ENCODE measurements at places on chromosomes 13 and 19. TPM values are rescaled to one million over a fixed set of nuclear protein-coding genes. Genes with fewer than 3 reads are reported as not detected.

CGB8 gene
- polyA plus RNA-seq, result not detected

INAFM1 gene
- 12.1 TPM for polyA plus RNA-seq

GRCh38 chr13:45434556-45435371, 16.6 kb upstream of the SLC25A30 start:
- H3K27ac ChIP-seq, result no peak overlapping the region
- H3K4me3 ChIP-seq, result no peak overlapping the region
- H3K27me3 ChIP-seq, result no peaks in the 10 kb centered on the region
- H3K36me3 ChIP-seq, result no peaks in the 10 kb centered on the region
- H3K4me1 ChIP-seq, result no peaks in the 10 kb centered on the region

DNA sequence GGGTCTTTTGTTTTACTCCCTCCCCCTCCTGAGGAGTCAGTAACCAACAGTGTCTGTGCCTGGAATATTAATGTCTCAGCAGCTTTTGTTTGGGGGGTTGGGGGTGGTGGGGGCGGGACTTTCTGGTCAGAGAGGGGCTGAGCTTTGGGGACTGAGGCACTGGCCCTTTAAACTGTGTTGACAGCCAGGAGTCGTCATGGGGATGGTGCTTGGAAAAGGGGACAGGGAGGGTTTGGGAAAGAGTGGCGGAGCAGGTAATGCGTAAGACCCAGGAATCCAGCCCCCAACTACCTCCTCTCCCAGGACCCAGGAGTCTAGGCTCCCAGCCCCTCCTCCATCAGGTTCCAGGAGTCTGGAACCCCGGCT, 5.2 kb downstream of the CADM4 start:
- peak; percentile 41 for DNase-seq
- no peak overlapping the region for H3K27ac ChIP-seq
- no peak overlapping the region for H3K4me3 ChIP-seq
- peaks cover 11% of the 10 kb centered on the region for H3K4me1 ChIP-seq
- H3K27me3 ChIP-seq, result peaks cover 17% of the 10 kb centered on the region

- DNase-seq, result peak; percentile 67
- H3K36me3 ChIP-seq, result peaks cover 12% of the 10 kb centered on the region
- peak overlapping the region; percentile 94 for H3K4me3 ChIP-seq
- H3K4me1 ChIP-seq, result peaks cover 7% of the 10 kb centered on the region
Observed at GRCh38 chr19:1251330-1252220, 3.2 kb downstream of the MIDN start.

DNA sequence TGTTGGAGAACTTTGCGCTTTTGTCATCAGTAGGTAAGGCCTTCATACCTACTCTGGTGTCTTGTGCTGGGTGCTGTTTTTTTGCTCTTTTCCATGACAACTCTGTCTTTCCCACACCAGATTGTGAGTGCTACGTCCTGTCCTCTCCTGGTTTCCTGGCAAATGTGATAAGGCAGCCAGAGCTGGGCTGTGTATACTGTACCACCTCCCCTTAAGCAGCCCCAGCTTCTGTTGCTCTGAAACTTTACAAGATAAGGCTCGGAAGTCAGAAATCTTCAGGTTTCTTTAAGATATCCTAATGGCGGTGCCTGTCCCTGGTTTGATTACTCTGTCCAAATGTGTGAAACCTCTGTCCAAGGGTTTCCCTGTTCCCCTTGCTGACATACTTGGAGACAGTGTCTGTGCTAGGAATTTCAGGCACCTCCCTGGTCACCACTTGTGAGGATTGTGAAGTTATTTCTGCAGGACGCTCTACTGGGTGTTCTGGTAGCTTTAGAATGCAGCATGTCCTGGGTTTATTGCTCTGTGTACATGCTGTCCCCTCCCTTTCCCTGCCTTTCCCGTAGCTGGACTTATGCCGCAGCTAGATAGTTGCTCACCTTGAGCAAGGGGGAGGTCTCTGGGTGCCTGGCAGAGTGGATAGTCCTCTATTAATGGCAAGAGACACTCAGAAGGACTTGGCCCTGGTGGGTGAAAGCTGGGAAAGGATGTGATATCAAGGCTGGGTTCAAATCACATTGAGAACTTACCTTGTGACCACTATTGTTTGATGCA, 7.0 kb downstream of the ZNF749 start:
- no peak for DNase-seq
- peaks cover 22% of the 10 kb centered on the region for H3K36me3 ChIP-seq
- no peak overlapping the region for H3K4me3 ChIP-seq
- H3K27ac ChIP-seq, result no peak overlapping the region
- H3K4me1 ChIP-seq, result no peaks in the 10 kb centered on the region

DNA sequence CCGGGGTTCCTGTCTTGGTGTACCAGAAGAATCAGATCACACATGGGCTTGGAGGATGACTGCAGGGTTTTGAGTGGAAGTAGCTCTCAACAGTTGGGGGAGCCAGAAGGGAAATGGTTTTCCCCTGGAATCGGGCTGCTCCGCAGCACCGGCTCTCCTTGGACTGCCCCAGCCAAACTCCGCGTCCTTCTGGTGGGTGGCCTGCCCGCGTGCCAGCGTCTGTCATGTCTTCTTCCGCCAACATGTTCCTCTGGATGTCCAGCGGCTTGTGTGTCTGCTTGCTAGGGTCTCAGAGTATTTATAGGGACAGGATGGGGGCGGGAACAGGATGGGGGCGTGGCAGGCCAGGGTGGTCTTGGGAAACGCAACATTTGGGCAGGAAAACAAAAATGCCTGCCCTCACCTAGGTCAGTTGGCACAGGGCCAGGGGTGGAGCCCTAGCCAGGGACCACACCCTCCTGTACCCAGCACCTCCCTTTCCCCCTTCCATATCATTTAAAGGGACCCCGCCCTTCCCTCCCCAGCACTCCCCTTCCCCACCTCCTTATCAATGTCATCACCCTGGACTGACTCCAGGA, 1.3 kb upstream of the ZNF30 start:
- peaks cover 8% of the 10 kb centered on the region for H3K4me1 ChIP-seq
- no peak overlapping the region for H3K27ac ChIP-seq
- H3K27me3 ChIP-seq, result no peaks in the 10 kb centered on the region
- no peaks in the 10 kb centered on the region for H3K36me3 ChIP-seq
- H3K4me3 ChIP-seq, result no peak overlapping the region

All from lung (tissue), 17 donors.